ENCODE measurements at places on chromosomes 16 and 17. TPM values are rescaled to one million over a fixed set of nuclear protein-coding genes. Genes with fewer than 3 reads are reported as not detected.

DNA sequence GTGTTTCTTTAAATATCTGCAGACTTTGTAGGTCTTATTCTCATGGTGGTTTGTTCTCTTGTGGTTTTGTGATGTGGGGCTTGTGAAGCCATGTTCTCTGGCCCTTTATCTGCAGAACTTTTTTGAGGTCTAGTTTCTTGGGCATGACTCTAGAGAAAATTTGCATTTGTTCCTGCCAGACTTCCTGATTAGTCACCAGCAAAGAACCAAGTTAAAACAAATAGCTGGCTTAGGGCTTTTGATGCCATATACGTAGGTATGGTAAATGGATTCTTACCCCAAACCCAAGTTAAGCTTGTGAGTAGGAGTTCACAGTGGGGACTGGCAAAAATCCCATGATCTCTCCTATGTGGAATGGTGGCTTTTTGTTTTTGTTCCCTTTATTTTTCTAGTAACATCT lies 68.7 kb upstream of the IRX3 start:
- DNase-seq, result no peak

DNA sequence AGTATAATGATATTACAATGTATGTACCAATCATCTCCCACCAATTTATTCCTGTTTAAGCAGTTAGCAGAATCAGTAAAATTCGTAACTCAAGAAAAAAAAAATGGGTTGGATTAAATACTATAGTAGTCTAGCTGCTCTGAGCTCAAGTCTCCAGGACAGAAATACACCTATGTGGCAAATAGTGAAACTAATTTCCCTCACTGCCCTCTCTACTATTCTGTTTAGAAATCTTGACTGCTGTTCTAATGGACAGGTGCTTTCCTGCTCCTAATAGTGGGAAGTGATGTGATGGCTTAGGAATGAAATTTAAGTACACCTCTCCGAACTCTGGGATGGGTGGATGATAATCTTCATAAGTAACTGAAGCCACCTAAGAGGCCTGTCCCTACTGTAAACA lies 175.7 kb downstream of the KCNJ2 start:
- DNase-seq, result no peak

GRCh38 chr16:10178080-10178479 lies 4.1 kb downstream of the GRIN2A start:
- no peak for DNase-seq

GRCh38 chr17:72555052-72555451 lies 434.2 kb downstream of the SOX9 start:
- DNase-seq, result no peak

The CCL15 gene
- not detected for total RNA-seq

The FMNL1 gene
- total RNA-seq, result 0.65 TPM

The BCAS3 gene
- 10.9 TPM for total RNA-seq
